ENCODE measurements at places on chromosomes 3 and 15.

DNA sequence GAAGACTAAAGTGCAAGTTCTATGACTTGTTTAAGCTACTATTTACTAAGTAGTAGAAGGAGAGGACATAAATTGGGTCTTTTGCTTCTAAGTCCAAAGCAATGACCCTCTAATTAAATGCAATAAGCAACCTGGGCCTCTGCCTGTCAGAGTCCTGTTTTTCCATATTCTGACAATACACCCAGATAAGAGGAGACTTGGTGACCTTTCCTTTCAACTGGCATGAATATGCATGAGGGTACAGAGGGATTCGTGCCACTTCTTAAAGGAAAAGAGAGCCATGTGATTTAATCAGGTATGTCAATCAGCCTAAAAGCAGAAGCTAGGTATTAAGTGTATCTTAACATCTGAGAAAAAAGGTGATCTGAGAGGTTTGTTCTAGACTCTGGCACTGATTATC is 50.7 kb upstream of the FGF7 start:
- no peak for DNase-seq

DNA sequence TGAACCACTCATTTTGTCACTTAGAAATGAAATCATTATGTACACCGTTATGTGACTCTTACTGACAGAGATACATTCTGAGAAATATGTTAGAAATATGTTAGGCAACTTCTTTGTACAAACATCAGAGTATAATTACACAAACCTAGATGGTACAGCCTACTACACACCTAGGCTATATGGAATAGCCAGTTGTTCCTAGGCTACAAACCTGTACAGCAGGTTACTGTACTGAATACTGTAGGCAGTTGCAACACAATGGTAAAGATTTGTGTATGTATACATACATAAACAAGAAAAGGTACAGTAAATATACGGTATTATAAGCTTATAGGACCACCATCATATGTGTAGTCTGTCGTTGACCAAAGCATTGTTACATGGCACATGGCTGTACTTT is 3.7 kb downstream of the SACM1L start:
- no peak for DNase-seq

GRCh38 chr3:33860373-33861050 is 62.1 kb downstream of the PDCD6IP start:
- no peak for DNase-seq

DNA sequence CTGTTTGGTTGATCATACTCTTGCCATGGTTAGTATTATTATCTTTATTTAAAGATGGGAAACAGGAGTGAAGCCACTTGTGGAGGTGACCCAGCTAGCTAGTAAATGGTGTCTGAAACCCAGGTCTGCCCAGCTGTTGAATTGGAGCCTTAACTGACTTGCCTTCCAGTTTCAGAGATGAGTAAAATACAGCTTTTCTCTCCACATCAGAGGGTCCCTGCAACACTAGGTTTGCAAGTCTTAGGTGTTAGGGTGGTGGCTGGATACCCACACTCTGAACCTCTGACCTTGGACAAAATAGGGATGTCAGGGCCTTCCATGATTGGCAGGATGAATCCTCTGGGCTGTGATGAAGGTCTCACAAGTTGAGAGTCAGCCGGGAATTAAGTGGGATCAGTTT is 4.1 kb downstream of the FLNB start:
- no peak for DNase-seq

GRCh38 chr3:12838179-12838965 is 3.0 kb downstream of the RPL32 start:
- DNase-seq = no peak

DNA sequence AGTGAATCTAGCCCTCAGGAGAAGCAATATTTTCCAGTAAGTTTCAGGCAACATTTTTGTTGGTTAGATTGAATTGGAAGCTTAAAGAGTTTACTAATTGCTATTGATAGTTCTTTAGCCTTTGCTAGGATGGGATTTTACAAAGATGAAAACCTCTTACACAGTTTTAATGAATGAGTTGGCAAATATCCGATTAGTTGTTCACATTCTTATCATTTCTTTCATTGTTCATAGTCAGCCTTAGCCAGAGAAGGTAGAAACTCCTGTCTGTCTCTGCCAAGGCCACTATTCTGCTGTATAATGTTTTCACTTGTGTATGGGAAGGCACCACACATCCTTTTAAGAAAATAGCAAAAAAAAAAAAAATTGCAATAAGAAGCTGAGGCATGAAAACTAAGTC is 222.0 kb upstream of the MANF start:
- DNase-seq = no peak
